ENCODE measurements at places on chromosomes 3 and 15. TPM values are rescaled to one million over a fixed set of nuclear protein-coding genes. Genes with fewer than 3 reads are reported as not detected.

GRCh38 chr3:190396001-190396400, 8.0 kb downstream of the CLDN16 start:
- H3K27ac ChIP-seq: no peak overlapping the region
- H3K4me1 ChIP-seq: no peaks in the 10 kb centered on the region
- H3K27me3 ChIP-seq: no peaks in the 10 kb centered on the region
- DNase-seq: no peak
- no peak overlapping the region for H3K4me3 ChIP-seq

Gene PCSK6
- 0.25 TPM for total RNA-seq

DNA sequence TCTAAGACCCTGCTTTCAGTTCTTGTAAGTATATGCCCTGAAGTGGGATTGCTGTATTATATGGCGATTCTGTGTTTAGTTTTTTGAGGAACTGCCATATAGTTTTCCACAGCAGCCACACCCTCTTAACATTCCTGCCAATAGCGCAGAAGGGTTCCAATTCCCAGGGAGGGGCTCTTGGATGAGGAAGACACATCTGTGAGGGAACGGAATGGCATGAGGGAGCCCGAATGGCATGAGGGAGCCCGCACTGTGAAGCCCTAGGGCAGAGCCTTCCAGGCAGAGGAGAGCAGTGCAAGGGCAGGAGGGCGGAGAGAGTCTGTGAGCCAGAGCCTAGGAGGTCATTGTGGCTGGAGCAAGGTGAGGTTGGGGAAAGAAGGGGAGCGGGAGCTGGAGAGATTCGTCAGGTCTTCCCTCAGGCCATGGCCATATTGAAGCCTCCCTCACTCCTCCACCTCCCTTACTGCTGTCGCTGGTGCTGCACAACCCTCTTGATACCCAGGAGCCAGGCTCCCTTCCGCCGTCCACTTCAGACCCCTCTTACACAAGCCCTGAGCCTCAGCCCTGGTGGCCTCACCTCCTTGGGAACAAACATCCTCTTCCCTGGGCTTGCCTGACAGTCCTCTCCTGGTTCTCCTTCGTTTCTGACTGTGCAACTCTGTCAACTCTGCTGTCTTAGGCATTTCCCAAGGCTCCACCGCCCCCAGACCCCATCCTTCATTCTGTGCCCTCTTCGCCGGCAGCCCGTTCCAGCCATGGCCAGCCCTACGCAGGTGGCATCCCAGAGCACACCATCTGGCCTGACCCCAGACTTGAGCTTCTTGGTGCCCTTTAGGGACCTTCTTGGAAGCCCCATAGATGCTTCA, 51.4 kb downstream of the FGD5 start:
- no peaks in the 10 kb centered on the region for H3K27me3 ChIP-seq
- no peaks in the 10 kb centered on the region for H3K4me1 ChIP-seq
- DNase-seq: no peak
- H3K36me3 ChIP-seq: no peaks in the 10 kb centered on the region

DNA sequence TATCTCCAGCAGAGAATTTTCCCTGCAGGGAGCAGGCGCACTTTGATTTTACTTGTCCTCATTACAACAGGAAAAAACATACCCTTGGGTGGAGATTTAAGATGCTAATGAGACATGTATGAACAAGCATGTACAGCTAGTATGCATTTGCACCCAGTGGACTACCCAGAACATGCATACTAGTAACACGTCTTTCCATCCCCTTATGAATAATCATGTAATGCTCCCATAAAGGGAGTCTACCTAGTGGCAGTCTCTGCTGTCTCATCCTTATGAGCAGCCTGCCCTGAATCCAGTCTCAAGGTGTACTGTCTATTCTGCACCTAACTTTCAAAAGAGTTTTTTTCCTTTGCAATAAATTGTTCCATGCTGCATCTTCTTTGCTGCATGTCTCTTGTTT, 1222.0 kb downstream of the ROBO1 start:
- no peak overlapping the region for H3K27ac ChIP-seq
- no peaks in the 10 kb centered on the region for H3K36me3 ChIP-seq
- H3K4me3 ChIP-seq: no peak overlapping the region
- no peaks in the 10 kb centered on the region for H3K4me1 ChIP-seq
- H3K27me3 ChIP-seq: no peaks in the 10 kb centered on the region

GRCh38 chr3:30688776-30689641, 82.6 kb downstream of the TGFBR2 start:
- H3K27ac ChIP-seq: peak overlapping the region; percentile 94
- peaks cover 92% of the 10 kb centered on the region for H3K4me1 ChIP-seq
- H3K27me3 ChIP-seq: no peaks in the 10 kb centered on the region
- no peak for DNase-seq
- H3K36me3 ChIP-seq: peaks cover 79% of the 10 kb centered on the region
- peak overlapping the region; percentile 28 for H3K4me3 ChIP-seq

Gene ITIH1
- total RNA-seq: not detected

DNA sequence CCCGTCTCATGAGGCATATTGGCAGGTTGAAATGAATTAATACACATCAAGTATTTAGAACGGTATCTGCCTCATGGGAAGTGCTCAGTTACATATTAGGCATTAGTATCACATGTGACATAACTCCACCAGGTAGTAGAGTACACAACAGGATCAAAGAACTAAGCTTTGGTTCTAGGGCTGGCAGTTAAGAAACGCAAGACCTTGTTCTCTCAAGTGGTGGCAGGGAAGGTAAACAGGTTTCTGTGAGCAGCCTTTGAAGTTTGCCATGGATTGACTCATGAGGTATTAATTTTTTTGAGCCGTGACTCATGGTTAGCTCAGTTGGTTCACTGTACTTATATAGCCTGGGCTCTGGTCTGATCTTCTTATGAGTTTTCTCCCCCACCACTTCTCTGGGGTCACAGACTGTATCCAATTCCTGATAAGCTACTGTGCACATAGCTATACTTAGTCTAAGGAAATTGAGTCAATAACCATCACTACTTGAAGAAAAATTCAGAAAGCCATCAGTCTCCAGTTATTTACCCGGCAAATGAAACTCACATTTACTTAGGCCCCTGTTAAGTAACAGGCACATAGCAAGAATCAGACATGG, 155.6 kb upstream of the STT3B start:
- DNase-seq: peak; percentile 56
- no peaks in the 10 kb centered on the region for H3K36me3 ChIP-seq
- peak overlapping the region; percentile 25 for H3K27ac ChIP-seq
- no peaks in the 10 kb centered on the region for H3K27me3 ChIP-seq
- no peak overlapping the region for H3K4me3 ChIP-seq
- H3K4me1 ChIP-seq: peaks cover 13% of the 10 kb centered on the region

Gene RPP25
- total RNA-seq: 3.7 TPM

GRCh38 chr3:133938770-133939462, 43.2 kb upstream of the RAB6B start:
- H3K36me3 ChIP-seq: no peaks in the 10 kb centered on the region
- DNase-seq: no peak
- no peak overlapping the region for H3K27ac ChIP-seq
- H3K4me3 ChIP-seq: no peak overlapping the region
- H3K4me1 ChIP-seq: peaks cover 7% of the 10 kb centered on the region

GRCh38 chr15:45868109-45868691, 233.4 kb downstream of the SQOR start:
- peaks cover 5% of the 10 kb centered on the region for H3K27me3 ChIP-seq
- H3K4me1 ChIP-seq: no peaks in the 10 kb centered on the region
- H3K4me3 ChIP-seq: no peak overlapping the region
- H3K27ac ChIP-seq: no peak overlapping the region

Gene CLASP2
- 40.4 TPM for total RNA-seq

Data from activated naive CD4-positive, alpha-beta T cell treated with anti-CD3 and anti-CD28 coated beads for 36 hours (primary cell).